ENCODE measurements at places on chromosomes 7 and 10.
A peak's percentile ranks its signal among the peaks of the same experiment; 100 is the strongest.

GRCh38 chr7:2031451-2031845 is 201.3 kb downstream of the MAD1L1 start:
- no peak for DNase-seq

DNA sequence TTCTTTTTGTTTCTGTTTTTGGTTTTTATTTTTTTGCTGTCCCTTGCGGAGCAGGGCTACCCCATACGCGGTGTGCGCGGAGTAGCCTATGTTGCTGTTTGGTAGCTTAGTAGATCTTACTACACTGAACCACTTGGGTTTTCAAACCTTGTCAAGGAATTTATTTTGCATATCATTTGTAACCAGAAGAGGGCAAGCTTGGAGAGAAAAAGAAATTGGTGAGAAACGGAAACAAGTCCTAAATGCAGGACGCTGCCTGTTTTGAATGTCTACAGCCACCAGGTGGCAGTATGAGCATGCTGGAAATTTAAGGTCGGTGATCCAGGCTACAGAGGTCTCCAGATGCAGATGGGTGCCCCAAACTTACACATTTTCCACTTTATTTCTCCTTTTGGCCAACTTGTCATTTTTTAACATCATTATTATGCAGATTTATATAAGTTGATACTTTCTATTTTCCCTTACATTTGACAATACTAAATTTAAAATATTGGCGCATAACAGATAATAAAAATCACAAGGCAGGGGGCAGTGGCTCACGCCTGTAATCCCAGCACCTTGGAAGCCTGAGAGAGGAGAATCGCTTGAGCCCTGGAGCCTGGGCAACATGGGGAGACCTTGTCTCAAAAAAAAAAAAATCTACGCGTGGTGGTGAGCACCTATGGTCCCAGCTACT is 15.3 kb upstream of the TRA2A start:
- peak; percentile 84 for DNase-seq

DNA sequence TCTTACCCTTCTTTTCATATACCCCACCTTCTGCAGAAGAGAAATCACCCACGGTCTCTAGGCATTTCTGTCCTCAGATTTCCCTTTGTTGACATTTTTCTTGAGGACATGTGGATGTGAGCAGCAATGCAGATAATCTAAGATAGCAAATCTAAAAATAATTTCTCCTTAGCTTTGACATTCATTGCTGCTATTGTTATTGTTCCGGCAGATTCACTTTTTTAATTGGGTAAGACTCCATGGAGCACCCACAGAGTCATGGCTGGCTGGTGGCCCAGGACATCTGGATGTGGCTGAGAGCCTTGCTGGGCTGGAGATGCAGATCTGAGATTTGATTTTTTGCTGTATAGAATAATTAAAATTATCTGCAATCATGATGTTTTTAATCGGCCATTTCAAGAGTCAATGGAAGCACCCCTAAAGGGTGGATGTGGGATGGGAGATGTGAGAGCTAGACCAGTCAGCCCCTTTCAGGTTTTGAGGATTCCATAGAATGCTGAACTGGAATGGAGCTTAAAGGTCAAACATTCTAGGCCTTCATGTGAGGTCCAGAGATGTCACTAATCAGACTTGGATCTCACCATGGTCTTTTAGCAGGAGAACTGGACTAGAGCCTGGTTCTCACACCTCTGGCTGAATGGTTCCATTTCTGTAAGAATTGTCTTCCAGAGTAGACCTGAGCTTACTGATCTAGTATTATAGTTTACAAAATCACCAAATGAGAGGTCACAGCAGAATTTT is 37.5 kb downstream of the TAS2R41 start:
- no peak for DNase-seq

DNA sequence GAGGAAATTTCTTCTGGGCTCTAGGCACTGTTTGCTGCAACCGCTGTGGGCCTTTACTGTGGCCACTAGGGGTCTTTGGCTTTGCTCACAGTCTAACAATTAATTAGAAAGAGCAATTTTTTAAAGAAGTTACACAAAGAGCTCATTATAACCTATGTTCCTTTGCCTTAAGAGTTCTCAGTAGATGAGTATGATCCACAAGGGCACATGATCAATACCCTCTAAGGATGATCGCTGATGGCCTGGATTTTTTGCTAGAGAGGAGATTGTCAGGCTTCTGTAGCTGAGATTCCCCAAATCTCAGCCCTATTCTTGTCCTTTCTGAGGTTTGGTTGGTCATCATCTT is 80.8 kb upstream of the RHOBTB1 start:
- no peak for DNase-seq

GRCh38 chr10:17586821-17587234 is 30.3 kb downstream of the HACD1 start:
- no peak for DNase-seq

DNA sequence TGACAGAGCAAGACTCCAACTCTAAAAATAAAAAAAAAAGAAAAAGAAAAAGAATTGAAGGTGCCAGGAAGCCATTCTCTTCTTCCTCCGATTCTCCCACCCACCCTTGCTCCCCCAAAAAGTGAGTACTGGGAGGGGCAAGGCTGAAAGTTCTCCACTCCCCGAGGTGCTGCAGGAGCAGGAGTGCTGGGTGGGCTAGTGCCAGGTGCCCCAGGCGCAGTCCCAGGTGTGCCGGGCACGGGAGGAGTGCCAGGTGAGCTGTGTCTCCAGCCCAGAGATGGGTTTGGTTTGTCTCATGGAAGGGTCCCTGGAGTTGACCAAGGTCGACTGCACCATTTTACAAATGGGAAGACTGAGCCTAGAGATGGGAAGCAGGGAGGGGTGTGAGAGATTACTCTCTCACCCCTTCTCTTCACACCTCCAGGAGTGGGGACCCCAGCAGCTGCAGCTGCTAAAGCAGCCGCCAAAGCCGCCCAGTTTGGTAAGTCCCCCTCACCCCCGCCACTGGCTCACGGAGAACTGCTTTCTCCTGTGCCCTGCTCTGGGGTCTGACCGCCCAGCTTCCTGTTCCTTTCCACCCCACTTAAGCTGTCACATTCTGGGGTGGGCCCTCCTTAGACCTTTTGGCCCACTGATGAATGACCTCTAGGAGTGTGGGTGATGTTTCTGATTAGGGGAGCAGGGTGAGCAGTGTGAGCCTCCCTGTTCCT is 26.2 kb upstream of the LIMK1 start:
- no peak for DNase-seq

DNA sequence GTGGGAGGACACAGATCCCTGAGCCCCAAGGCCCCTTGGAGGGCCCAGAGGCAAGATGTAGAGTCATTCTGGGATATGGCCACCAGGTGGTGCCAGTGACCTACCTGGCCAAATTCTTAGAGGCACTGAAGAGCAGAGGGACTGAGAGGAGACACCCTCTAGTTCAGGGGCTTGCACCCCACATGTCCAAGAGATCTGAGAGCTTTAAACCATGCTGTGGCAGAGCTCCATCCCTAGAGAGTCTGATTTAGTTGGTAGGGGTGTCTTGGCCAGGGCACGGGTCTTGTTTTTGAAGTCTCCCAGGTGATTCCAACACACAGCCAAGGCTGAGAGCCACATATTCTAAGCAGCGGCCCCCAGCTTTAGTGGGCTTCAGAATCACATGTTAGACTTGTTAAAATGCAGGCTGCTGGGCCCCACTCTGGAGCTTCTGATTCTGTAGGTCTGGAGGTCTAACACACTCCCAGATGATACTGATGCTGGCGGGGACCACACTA is 52.5 kb downstream of the PRF1 start:
- peak; percentile 79 for DNase-seq

DNA sequence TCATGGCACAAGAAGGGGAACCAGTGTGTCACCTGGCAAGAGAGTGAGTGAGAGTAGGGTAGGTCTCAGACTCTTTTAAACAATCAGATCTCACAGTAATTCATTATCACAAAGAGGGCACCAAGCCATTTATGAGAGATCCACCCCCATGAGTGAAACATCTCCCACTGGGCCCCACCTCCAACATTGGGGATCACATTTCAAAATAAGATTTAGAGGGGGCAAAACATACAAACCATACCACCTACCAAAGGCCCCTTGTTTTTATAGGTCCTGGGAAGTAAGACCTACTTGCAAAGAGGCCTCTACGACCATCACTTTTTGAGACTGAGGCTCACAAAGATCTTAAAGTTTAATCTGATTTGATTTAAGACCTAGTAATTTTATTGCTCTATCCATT is 134.9 kb downstream of the NRCAM start:
- no peak for DNase-seq

Measured in CD4-positive, alpha-beta T cell treated with Interleukin-6 for 4 hours (primary cell).